Uterus (tissue), 4 donors: ENCODE measurements at places on chromosomes 2 and 18. TPM values are rescaled to one million over a fixed set of nuclear protein-coding genes. Genes with fewer than 3 reads are reported as not detected.

DNA sequence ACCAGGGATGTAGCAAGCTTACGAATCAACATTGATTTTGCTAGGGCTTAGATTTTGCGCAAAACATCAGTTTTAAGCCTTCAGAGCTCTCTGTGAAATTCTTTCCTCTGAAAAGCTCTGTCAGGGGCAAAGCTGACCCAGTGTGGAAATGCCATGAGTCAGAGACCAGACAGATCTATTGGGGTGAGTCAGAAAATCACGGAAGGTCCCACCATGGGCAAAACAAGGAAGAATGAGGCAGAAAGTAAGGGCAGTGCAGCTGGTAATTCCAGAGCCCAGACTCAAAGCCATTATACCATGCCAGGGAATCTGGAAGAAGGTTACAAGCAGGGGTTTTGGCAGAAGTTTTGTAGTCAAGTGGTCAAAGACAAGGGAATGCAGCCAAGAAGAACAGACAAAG is 256.6 kb upstream of the CTAGE1 start:
- DNase-seq, result no peak

DNA sequence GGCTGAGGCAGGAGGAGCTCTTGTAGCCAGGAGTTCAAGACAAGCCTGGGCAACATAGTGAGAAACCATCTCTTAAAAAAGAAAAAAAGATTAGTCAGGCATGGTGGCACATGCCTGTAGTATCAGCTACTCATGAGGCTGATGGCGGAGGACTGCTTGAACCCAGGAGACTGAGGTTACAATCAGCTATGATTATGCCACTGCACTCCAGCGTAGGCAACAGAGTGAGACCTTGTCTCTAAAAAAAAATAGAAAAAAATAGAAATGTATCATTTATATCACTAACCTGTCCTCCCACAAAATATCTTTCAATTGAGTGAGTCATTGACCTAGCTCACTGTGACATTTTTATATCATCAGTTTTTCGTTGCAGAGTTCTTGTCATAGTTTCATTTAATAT is 152.5 kb downstream of the DTNA start:
- no peak for DNase-seq

- no peak for DNase-seq
Measured at GRCh38 chr2:38824906-38825305, 46.9 kb downstream of the GEMIN6 start.

Gene NMUR1
- total RNA-seq, result 0.41 TPM

Gene KCNG2
- not detected for total RNA-seq

DNA sequence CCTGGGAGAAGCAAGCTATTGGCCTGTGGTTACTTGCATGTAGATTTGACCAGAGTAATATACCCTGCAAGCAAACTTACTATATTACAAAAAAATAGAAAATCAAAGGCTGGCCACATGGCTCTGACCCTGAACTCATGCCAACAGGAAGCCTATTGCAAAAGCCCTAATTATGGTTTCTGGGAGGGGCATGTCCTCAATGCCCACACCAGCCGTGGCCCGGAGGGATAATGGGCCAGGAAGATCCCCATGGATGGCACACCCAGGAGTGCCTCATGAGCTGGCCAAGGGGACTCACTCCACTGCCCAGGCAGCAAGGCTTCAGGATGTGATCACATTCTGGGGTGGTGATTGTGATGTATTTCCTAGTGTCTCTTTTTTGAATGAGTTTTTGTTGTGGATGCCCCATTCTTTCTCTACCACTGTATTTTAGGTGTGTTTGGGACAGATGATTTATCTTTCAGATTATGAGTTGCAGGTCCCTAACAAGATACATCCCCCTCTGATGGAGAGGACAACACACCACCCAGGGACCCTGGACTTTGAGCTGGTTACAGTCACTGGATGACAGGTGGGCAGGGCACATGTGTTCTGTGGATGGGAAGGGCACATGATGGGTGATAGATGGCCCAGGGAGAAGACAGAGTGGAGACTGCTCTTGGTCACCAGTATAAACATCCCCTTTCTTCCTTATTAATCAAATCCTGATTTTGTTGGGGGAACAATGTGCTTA is 18.7 kb upstream of the TFCP2L1 start:
- DNase-seq, result no peak

GRCh38 chr18:579238-579637 is 942 bp upstream of the CETN1 start:
- DNase-seq, result no peak

Gene EMILIN1
- 211 TPM for total RNA-seq

Gene ANKRD36C
- 77.5 TPM for total RNA-seq

Gene GIGYF2
- total RNA-seq, result 122 TPM

- DNase-seq, result no peak
Measured at GRCh38 chr18:76885001-76885400, 62.6 kb downstream of the ZNF236 start.

Gene TMEM37
- total RNA-seq, result 5.4 TPM
